WTC11 (cell line): ENCODE measurements at places on chromosomes 5 and 9. TPM values are rescaled to one million over a fixed set of nuclear protein-coding genes. Genes with fewer than 3 reads are reported as not detected.

- DNase-seq = no peak
Measured at GRCh38 chr9:19720377-19720776, 68.5 kb downstream of the SLC24A2 start.

DNA sequence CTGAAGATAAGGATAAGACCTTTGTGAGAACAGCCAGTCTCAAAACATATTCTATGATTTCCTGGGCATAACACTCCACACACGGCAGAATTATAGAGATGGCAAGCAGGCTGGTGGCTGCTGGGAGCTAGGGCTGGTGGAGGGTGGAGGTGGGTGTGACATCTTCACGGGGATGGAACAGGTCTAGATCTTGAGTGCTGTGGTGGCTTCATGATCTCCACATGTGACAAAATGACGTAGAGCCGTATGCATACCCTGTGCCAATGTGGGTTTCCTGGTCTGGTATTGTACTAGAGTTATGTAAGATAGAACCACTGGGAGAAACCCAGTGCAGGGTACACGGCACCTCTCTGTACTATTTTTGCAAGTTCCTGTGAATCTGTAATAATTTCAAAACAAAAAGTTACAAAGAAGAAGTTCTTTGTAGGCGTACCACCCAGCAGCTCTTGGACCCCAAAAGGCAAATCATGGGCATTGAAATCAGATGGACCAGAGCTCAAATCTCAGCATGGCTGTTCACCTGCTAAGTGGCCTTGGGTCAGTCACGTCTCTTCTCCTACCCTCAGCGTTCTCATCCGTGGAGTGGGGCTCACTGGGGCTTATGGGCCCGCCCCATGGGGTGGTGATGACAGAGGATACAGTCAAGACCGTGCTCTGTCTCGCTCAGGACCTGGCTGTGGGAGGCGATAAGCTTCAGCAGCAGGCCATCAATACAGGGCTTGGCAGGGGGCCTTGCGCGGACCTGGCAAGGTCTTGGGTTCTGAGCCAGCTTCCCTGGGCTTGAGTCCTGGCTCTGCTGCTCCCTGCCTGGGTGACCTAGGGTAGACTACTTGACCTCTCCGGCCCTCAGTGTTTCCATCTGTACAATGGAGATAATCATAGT is 74.7 kb upstream of the UNC5A start:
- DNase-seq = peak; percentile 4

DNA sequence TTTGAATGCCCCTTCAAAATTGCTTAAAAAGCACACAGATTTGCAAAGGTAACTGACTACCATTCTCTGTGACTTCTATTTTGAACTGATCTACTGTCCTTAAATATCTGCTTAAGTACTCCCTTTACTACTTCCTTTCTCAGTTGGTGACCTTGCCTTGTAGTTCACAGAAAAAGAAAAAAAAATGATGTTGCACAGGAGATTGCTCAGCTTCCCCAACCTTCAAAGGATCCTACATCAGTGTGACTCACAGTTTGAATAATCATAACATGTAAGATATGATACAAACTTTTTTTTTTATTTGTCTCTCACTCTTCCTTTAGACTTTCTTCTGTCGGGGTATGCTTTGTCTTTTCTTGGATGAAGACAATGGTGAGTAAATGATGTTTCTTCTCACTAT is 1029.6 kb downstream of the CDH12 start:
- no peak for DNase-seq

- DNase-seq = no peak
Measured at GRCh38 chr9:87336407-87336806, 161.3 kb upstream of the DAPK1 start.

- no peak for DNase-seq
Measured at GRCh38 chr5:113489299-113489698, 1.0 kb upstream of the MCC start.

- DNase-seq = no peak
Measured at GRCh38 chr5:90424245-90424644, 14.7 kb upstream of the CETN3 start.

The CAMLG gene
- 39.7 to 43.9 TPM (median 42.1 TPM) in 3 replicates for total RNA-seq

The CCNO gene
- total RNA-seq = 0.14 to 0.44 TPM (median 0.24 TPM) in 3 replicates

The TXNDC8 gene
- not detected in 3 replicates for total RNA-seq

The GADD45G gene
- 10.6 to 13.9 TPM (median 13.5 TPM) in 3 replicates for total RNA-seq
